ENCODE measurements at places on chromosomes 3 and 15.

GRCh38 chr3:33299395-33300081 is 22.3 kb downstream of the FBXL2 start:
- no peak for DNase-seq

DNA sequence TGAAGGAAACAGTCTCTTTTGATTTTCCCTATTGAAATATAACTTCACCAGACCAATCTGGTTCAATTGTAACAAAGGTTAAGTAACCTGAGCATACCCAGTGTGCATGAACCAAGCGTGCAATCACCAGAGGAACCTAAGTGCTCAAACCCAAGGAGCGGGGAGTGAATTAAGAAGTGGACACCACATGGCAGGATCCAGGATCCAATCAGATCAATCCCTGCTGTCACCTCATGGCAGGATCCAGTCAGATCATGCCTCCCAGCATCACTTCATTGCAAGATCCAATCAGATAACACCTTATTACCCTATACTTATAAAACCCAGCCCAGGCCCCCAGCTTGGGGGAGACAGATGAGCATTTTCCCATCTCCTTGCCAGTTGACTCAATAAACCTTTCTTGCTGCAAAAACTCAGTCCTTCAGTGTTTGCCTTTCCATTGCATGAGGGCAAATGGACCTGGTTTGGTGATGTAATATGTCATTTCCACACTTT is 38.9 kb upstream of the RNU6-1 start:
- no peak for DNase-seq

DNA sequence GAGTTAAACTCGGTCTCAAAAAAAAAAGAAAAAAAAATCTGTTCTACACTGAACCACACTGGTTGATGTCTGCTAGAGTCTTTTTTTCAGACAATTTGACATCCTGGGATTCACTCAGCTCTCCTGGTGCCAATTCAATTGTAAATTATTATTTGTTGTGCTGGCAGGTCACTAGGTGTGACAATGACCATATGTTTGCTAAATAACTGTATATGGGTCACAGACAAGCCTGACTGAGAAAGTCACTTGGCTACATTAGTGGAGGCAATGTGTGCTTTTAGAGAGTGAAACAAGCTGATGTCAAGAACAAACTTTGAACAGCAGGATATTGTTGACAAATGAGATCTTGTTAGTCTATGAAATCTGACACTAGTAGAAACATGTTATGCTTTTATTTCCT is 1379.1 kb downstream of the ZPLD1 start:
- DNase-seq: no peak

DNA sequence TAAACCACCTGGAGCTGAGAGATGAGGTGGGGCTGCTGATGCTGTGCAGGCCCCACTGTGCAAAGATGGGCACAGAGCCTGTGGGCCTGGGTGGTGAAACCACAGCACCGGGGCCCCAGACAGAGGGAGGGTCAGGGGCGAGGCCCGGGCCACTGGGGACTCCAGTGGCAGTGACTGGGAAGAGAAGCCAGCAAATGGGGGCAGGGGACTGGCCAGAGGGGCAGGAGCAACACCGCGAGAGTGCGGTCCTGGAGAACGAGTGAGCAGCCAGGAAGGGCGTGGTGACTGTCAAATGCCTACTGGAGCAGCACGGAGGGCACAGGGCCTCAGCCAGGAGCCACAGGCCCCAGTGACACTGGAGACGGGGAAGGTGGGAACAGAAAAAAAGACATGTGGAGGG is 39.8 kb downstream of the HCN4 start:
- DNase-seq: no peak

GRCh38 chr15:81485806-81486205 is 111.8 kb upstream of the TMC3 start:
- DNase-seq: no peak

DNA sequence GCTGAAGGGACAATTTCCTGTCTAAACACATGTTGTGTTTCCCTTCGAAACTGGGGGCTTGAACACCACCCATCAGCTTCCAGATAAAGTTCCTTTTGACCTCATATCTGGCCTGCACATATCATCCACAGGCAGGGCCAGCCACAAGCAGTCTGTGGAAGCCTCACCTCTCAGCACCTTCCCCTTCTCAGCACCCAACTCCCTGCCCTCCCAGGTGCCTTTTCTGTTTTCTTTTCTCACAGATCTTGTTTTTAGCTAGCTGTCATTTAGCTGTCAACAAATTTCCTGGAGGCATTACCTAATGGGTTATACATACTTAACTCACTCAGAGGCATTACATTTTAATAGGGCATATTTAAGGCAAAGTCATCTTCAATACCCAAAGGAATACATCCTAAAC is 93.9 kb downstream of the SEMA6D start:
- no peak for DNase-seq

DNA sequence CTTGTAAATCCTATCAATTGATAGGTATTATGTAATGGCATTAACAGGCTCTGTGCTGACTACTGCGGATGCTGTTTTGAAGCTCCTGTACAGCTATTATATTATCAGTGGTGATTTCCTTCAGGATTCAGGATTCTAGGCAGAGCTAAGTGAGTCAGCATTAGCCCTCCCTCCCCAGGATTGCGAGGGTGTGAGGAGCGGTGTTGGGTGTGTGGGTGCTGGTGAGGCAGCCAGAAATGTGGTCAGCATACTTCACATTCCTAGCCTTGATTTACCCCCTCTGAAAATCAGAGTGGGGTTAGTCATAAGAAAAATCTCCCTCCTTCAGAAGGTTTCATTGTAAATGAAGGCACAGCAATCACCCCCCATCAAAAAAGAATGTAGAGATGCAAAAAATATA is 72.5 kb downstream of the SNTN start:
- DNase-seq: no peak

DNA sequence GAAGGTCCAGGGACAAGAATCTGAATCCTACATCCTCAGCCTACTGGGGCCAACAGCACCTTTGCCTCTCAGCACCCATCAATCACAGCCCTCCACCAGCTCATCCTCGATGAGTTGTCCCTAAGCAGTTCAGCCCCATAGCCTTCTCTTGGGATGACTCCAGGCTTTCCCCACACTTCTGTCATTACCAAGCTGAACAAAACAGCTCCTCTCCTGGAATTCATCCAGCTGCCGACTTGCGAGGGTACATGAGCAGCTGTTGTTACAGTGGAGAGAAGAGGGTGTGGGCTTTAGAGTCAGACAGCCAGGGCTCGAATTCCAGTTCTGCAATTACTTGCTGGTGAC is 69.0 kb upstream of the THBS1 start:
- no peak for DNase-seq

DNA sequence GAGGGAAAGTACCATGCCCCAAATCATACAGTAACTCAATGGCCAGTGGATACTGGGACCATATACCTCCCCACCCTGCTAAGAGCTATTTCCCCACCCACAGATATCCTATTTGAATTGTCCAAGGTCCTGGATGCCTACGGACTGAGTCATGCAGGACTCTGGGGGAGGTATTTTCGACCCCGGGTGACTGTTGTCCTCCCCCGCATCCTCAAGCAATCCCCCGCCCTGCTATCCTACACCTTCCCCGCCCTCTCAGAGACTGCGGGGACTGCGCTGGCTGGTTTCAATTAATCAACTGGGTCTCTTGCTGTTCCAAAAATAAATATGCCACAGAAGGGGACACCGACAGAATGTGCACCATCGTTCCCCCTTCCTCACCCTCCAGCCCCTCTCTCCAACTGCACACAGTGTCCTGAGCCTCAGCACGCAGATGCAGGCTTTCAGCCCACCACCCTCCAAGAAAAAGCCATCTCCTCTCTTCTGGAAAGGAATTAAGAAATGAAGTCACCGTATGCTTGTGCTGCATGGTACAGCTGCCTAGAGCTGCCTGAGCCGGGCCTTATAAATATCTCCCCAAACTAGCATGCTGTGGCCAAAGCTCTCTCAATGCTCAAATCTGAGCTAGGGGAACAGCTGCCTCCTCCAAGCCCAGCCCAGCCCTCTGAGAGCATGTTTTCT is 8.1 kb downstream of the CAV3 start:
- no peak for DNase-seq

- DNase-seq: no peak
Measured at GRCh38 chr3:134279466-134279865, 28.8 kb upstream of the RYK start.

DNA sequence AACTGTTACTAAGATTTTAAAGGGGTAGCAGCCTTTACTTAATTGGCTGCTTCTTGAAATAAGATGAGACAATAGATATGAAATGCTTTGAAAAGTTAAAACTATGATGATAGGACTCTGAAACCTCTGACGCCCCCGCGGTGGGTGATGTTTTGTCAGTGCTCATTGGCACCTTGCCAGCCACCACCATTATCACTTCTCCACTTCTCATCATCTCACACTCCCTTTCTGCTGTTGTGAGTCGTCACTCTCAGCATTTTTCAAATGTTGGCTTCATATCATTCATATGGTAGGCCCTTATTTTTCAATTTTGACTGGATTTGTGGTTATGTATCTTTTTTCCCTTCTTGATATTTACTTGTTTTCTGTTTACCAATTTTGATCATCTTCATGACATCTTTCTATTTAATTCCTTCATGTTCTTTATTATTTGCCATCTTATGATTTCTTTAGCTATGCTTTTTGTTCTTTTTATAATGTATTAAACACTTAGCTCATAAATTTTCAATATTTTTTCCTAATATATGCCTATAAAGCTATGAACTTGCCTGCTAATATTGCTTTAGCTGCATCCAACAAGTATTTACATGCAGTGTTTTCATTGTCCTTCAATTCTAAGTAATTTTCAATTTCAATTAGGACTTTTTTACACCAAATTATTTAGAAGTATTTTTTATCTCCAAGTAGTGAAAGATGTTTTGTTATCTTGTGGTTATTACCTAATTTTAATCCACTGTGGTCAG is 30.3 kb upstream of the SKOR1 start:
- DNase-seq: no peak

GRCh38 chr15:95868450-95868849 is 462.1 kb upstream of the NR2F2 start:
- DNase-seq: no peak

DNA sequence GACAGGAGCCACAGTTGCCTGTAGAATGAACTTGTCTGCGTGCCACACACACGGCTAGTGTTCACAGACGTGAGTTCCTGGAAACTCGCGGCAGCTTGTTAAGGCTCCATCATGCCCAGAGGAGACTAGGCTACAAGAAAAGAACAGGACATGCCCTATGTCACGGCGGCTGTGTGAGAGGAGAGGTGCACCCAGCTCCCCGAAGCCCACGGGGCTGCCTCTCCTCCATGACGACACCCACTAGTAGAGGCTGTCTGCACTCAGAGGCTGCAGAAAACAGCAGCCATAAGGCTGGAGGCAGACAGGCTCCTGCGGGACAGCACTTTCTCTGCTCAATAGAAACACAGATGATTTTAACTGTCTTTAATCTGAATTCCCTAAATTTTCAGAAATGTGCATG is 19.0 kb upstream of the OCA2 start:
- no peak for DNase-seq

DNA sequence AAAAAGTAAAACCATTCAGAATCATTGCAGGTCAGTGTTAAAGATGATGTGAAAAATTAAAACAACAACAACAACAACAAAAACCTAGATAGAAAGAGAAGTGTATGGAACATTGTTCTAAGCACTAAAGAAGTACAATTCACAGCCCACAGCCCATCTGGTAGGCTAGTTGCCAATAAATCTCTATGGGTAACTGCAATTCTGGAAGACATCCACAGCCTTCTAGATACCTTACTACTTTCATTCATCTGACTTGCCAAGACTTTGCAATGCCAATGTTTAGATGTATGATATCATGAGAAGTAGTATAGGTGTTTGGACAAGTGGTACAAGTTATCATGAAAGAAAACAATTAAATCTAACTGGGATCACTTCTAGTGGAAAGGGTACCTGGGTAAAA is 198.6 kb downstream of the VGLL3 start:
- DNase-seq: no peak

DNA sequence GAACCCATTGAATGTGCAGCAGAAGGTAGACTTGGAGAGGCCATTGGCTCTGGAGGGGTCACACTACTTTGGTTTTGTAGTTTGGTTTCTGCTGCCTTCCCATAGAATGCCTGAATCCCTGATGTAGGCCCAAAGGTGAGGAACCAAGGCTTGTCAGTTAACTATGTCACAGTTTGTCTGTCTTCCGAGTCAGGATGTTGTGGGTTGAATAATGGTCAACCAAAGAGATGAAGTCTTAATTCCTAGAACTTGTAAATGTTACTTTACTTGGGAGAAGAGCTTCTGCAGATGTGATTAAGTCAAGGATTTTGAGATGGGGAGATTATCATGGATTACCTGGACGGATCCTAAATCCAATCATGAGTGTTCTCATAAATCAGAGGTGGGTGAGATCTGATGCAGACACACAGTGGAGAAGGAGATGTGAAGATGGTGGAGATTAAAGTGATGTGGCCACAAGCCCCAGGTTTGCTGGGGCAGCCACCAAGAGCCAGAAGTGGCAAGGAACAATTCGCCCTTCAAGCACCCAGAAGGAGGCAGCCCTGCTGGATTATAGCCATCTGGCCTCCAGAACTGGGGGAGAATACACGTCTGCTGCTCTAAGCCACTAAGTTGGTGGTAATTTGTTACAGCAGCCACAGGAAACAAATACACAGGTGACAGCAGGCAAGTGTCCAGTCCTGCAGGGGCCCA is 2.3 kb upstream of the CCR8 start:
- DNase-seq: no peak

- no peak for DNase-seq
Measured at GRCh38 chr15:88484682-88485331, 17.3 kb downstream of the MRPS11 start.

- no peak for DNase-seq
Measured at GRCh38 chr15:22948056-22948455, 32.1 kb downstream of the CYFIP1 start.

DNA sequence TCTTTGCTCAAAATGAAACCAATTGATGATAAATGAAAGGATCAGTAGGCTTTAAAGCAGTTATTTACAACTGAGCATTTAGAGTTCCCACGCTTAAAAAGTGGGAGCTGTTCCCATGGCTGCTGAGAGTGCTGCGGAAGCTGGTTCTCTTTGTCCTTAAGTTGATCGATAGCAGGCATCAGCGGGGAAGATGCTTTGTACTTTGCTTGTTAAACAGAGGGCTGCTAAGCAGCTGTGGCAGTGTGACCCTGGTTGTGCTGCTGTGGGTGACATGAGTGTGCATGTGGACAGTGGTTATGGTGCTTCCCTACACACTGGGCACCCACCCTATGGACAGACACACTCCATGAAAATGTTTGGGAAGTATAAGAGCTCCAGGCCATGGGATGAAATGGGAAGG is 96.3 kb downstream of the PTPRG start:
- DNase-seq: no peak

GRCh38 chr15:87752250-87752951 is 504.1 kb downstream of the NTRK3 start:
- no peak for DNase-seq

DNA sequence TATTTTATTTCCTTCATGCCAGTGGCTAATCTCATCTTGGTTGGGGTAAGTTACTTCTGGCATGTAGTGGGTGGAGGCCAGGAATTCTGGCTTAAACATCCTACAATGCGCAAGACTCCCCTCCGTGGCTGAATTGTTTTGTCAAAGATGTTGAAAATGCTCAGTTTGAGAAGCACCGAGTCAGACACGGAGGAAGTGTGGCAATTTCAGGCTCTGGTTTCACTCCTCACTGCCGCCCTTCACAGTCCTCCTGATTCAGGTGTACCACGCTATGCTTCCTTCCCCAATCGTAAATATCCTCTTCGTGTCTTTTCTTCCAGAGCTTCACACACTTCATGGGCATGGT is 150.7 kb downstream of the OPA1 start:
- no peak for DNase-seq

- DNase-seq: no peak
Measured at GRCh38 chr3:22453906-22454535, 703.0 kb upstream of the ZNF385D start.

- DNase-seq: no peak
Measured at GRCh38 chr3:55595420-55595819, 108.3 kb upstream of the WNT5A start.
